ENCODE measurements at places on chromosomes 16 and 17.

- DNase-seq: no peak
Observed at GRCh38 chr16:17056666-17057065, 414.1 kb downstream of the XYLT1 start.

DNA sequence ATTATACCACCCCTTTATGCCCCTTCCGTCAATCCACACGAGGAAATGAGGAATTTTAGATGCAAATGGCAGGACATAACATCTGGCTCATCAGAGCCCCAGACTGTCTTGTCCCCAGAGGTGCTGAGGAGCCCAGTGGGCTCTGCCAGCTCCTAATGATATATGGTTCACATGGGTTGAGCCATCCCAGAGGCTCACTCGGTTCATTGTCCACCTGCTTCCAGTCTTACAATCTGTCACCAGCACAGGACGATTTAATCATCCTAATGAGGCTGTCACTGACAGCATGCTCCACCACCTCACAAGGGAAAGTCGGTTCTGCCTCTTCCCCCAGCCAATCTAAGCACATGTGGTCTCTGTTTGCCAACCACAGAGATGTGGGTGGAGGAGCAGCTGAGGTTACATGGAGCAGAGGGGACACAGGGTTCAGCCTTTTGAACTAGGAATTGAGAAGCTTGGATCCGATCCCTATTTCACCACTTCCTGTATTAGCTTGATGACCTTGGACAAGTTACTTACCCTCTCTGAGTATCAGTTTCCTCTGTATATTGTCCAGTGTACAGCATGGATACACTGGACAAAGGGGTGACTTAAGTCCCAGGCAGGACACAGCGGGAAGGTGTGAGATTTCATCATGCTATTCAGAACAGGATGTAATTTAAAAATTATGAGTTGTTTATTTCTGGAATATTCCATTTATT lies 27.0 kb upstream of the DHX8 start:
- DNase-seq: peak; percentile 38

GRCh38 chr17:51251010-51251409 lies 8.8 kb downstream of the MBTD1 start:
- DNase-seq: no peak

GRCh38 chr16:85853547-85854545 lies 45.1 kb upstream of the IRF8 start:
- DNase-seq: no peak

- DNase-seq: no peak
Observed at GRCh38 chr16:68563631-68564381, 24.7 kb downstream of the ZFP90 start.

DNA sequence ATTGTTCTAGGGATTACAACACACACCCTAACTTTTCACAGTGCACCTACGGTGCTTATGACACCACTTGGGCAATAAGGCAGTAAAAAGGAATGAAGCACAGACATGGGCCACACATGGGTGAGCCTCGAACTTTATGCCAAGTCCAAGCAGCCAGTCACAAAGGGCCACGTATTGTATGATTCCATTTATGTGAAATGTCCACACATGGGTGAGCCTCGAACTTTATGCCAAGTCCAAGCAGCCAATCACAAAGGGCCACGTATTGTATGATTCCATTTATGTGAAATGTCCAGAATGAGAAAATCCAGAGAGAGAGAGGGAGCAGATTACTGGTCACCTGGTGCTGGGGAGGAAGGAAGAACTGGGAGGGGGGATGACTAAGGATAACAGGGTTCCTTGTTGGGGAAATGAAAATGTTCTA lies 22.2 kb downstream of the RMI2 start:
- DNase-seq: no peak

DNA sequence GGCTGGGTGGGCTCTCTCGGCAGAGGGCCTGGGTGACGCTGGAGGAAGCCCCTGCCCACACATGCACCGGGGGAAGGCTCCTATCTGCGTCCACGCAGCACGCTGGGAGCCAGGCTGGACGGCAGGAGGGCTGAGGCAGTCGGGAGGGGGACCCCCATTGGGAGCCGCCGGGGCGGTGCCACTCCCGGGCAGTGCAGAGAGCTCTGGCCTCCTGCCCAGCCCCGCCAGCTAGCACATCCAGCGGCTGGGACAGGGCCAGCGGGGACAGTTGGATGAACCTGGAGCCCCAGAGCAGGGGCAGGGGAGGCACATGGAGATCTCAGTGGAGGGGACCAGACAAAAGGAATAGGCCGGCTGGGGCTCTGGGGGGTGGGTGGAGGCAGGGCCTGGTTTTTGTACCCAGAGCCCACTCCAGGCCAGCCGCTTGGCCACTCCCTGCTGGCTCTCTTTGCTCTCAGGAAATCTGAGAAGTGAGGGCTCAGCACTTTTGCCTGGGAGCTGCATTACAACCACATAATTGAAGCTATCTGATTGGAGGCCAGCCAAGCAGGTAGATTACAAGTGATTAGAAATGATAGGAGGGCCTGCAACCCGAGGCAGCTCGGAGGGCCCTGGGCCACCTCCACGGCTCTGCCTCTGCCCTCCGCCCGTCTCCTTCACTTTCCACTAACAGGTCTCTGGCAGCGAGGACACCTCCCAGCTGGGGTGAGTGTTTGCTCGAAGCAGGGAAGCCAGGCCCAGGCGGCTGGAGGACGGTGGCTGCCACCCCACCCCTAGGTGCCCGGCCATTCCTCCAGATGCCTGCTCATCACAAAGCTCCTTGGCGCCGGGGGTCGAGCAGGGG lies 40.1 kb downstream of the ENGASE start:
- DNase-seq: peak; percentile 25

DNA sequence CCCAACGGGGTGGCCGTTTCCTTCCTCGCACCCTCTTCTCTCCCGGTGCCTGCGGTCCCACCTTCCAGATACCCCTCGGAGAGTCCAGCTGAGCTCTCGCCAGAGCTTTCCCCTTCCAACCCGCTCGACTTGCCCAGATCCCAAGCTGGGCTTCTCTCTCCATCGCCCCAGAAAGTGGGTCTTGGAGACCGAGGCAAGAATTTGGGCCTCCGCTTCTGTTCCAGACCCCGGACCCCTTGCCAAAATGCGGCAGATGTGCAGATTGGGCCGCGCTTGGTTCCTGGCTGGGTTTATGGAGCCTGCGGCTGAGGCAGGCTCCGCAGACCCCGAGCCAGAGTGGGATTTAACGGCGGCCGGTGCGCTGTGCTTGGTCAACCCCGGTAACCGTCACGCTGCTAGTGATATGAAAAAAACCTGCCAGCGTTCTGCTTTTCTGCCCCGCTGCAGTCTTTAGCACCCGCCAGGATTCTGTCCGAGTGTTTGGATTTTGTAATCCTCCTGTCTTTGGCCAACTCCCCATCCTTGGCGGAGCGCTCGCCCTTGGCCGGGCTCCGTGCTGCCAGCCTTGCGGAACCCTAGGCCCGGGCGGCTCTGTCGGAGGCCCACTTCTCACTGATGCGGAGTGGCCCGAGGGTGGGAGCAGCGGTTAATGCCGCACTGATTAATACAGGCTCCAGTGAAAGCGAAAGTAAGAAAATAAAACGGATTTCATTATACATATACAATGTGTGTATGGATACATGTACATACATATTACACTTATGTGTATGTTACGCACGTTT lies 754 bp upstream of the SLFN11 start:
- peak; percentile 62 for DNase-seq

DNA sequence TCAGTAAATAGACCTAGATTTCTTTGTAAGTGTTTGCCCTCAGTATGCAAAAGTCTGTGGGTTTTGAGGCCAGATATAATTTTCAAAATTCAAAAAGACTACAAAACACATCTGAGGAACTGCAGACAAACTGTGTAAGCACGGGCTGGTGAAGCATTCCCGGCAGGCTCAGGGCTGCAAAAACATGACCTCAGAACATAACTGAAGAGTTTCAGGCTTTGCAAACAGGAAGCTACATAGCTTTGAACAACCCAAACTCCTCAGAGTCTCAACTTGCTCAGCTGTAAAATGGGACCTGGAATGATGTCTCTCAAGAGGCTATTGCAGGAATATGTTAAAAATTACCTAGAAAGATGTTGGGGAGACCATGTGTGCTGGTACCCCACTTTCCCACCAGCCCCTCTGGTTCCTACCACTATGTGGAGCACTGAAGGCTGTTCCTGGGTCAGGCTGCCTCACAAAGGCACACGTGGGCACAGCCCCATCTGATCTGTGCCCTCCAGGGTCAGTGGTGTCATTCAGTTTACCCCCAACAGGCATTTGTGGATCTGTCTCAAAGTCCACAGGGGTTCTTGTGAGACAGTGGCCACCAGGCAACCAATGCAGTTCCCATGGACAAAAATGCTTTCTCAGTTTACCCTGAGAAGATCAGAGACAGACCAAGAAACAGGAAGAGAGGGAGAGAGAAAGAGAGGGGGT lies 72.9 kb downstream of the CREBBP start:
- DNase-seq: no peak

GRCh38 chr17:45768000-45768399 lies 16.1 kb upstream of the CRHR1 start:
- DNase-seq: no peak

GRCh38 chr16:88462396-88462795 lies 9.3 kb downstream of the ZFPM1 start:
- DNase-seq: no peak

DNA sequence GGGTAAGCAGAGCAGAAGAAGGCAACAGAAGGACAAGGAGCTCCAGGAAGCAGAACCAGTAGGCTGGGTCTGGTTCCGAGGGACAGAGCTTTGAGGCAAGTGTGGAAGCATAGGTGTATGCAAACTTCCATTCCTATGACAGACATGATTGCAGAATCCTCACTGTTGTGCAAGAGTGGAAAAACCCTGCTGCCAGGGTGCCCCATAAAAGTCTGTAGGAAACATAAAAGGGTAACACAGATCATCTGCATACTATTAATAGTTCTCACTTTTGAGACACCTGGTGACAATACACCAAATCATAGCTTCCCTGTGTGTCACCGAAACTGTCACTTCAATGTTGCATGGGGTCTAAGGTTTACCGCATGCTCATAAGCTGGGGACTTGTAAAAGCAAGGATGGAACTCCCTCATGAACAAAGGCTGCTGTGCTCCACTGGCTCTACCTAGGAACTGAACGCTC lies 39.7 kb downstream of the ARHGAP17 start:
- no peak for DNase-seq

- DNase-seq: no peak
Observed at GRCh38 chr17:82269138-82269881, 4.2 kb downstream of the CSNK1D start.

GRCh38 chr17:78366109-78366848 lies 6.4 kb upstream of the SOCS3 start:
- no peak for DNase-seq

GRCh38 chr17:29563816-29564215 lies 3.0 kb downstream of the ABHD15 start:
- DNase-seq: no peak

- no peak for DNase-seq
Observed at GRCh38 chr17:28039251-28039650, 3.2 kb upstream of the NLK start.

- no peak for DNase-seq
Observed at GRCh38 chr16:35628976-35629375, 2169.6 kb downstream of the TP53TG3F start.

DNA sequence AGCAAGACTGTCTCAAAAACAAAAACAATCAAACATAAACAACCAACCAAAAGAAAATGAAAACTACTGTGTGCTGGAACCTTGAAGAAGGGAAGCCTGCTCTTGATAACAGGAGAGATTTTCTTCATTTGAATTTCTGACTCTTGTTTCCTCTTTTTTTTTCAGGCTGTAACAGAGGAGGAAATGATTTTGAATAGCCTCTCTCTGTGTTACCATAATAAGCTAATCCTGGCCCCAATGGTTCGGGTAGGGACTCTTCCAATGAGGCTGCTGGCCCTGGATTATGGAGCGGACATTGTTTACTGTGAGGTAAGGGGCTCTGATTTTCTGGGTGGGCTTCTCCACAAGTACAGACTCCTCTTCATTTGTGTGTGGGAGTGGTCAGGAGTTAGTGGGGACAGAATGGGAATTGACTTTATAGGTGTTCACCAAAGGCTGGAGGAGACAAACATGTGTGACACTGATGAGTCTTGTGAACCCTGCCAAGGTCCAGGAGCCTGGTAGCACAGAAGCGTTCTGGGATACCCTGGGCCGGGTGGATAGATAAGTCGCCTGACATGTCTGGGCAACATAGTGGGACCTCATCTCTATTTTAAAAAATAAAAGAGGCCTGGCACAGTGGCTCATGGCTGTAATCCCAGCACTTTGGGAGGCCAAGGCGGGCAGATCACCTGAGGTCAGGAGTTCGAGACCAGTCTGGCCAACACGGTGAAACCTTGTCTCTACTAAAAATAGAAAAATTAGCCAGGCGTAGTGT lies 14.9 kb downstream of the DUS2 start:
- no peak for DNase-seq

DNA sequence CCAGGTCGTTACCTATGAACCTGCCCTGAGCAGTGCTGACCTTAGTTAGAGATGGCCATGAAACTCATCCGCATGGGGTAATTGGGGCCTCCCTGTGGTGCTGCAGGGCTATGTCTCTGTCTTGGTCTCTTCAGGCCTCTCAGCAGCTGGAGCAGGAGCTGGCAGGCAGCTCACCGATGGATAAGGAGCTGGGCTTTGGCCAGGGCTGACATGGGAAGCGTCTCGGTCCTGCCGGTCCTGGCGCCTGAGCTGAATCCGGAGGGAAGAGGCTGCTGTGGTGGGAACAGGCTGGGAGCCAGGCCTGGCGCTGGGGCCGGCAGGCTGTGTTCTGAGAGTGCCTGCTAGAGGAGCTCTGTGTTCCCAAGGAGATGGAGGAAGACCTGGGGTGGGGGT lies 10.1 kb downstream of the IL32 start:
- DNase-seq: no peak

GRCh38 chr17:48143629-48144028 lies 36.1 kb downstream of the SNX11 start:
- DNase-seq: no peak

GRCh38 chr16:27458987-27459688 lies 57.2 kb downstream of the IL21R start:
- no peak for DNase-seq

- no peak for DNase-seq
Observed at GRCh38 chr17:16818821-16819683, 129.0 kb downstream of the CCDC144A start.

GRCh38 chr17:42266918-42267766 lies 9.0 kb downstream of the STAT5B start:
- no peak for DNase-seq

DNA sequence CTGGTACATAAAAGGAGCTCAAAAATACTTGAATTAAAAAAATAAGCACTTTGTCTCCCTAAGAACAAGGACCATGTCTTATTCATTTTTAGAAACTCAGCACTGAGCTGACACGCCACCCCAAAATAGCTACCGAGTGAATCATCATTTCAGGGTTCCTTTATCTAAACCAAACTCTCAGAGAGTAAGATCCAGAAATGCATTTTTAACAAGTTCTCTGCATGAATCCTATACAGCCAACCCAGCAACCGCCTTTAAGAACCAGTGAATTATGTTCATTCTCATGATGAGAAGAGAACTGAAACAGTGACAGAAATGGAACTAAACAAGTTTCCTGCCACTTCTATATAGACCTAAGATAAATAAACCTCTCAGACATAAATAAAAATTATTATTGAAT lies 8.7 kb downstream of the C16orf87 start:
- DNase-seq: no peak

Data from muscle of back (tissue), 13 donors.